ENCODE measurements at places on chromosomes 2 and 18.
A peak's percentile ranks its signal among the peaks of the same experiment; 100 is the strongest.

DNA sequence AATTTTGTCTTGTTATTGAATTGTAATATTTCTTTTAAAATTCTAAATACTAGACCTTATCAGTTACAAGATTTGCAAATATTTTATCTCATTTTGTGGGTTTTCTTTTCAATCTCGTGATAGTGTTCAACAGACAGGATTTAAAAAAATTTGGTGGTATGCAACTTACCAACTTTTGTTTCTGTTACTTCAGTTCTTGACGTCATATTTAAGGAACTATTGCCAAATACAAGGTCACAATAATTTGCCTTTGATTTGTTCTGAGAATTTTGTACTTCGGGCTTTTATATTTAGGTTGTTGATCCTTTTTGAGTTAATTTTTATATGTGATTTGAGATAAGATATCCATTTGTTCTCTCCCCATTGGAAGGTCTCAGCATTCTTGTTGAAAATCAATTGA, 876.6 kb downstream of the DCDC2C start:
- DNase-seq = no peak

DNA sequence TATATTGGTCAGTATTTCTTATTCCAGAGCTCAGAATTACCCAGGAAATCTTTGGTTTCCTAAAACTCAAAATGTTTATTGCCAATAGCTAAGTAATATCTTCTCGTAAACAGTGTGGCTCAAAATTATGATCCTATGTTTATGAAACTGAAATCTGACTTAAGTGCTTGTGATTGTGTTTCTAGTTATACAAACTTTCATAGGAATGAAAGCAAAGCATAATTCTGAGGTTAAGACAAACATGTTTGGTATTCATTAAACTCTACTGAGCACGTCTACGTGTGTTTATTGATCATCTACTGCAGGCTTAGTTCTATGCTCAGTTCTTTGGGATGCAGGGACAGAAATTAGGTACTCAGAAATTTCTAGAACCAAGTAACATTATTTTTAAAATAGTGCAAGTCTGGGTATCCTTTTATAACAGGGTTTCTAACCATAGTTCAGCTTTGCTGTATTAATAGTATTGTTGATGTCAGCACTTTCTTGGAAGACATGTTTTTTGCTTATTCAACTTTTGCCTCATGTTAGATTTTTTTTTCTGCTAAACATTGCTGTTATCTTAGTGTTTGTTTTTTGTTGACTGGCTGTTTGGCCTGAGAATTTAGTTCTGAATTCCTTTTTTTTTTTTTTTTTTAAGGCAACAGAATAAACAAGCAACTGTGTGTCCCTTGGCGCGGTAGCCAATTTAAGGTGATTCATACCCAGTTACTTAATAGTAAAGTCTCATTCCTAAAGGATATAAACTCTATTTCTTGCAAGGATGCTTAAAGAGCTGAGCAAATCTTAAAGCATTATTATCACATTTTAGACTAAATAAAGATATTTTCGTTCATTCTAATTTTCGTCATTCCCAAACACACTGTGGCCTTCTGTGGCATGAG, 31.3 kb downstream of the PTPRM start:
- DNase-seq = no peak

GRCh38 chr2:44840503-44840850, 101.0 kb upstream of the SIX3 start:
- DNase-seq = no peak

GRCh38 chr18:41034413-41034812, 920.6 kb upstream of the PIK3C3 start:
- DNase-seq = no peak

DNA sequence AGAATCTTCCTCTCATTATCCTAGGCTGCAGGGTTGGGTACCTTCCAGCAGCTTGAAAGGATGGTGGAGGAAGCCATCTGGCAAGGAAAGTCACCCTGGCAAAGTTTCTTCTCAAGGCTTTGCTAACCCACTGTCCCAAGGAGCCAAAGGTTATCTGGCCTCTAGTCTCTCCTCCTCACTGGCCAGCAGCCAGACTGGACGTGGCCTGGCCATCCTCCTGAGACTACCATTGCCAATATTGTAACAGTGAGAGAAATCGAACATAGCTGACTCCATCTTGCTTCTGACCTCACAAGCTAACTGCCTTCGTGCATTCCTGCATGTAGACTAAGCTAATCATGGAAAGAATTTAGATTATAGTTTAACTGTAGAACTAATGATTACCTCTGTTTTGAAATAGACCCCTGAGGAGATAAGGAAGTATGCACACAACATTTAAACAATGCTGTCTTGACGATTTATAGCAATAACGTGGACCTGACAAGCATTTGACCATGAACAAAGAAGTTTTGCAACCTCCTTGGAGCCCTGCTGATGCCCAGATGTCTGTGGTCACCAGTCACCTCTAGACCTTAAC, 7.8 kb upstream of the ANXA4 start:
- DNase-seq = peak; percentile 10

DNA sequence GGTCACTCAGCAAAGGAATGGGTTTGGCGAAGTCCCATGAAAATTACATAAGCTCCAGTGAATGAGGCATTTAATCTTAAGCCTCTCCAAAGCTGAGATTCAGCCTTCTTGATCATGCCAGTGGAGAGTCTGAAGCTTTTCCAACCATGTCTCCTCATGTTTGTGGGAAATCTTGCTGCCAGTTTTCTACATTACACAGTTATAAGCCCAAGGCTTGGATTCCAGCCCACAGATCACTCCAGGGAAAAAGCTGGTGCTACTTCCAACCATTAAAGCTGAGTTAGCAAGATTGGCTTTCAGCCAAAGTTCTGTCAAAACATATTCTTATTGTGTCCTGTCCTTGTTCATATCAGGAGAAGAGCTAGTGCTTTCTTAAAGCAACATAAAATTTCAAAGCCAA, 293.8 kb downstream of the LRRTM4 start:
- no peak for DNase-seq

DNA sequence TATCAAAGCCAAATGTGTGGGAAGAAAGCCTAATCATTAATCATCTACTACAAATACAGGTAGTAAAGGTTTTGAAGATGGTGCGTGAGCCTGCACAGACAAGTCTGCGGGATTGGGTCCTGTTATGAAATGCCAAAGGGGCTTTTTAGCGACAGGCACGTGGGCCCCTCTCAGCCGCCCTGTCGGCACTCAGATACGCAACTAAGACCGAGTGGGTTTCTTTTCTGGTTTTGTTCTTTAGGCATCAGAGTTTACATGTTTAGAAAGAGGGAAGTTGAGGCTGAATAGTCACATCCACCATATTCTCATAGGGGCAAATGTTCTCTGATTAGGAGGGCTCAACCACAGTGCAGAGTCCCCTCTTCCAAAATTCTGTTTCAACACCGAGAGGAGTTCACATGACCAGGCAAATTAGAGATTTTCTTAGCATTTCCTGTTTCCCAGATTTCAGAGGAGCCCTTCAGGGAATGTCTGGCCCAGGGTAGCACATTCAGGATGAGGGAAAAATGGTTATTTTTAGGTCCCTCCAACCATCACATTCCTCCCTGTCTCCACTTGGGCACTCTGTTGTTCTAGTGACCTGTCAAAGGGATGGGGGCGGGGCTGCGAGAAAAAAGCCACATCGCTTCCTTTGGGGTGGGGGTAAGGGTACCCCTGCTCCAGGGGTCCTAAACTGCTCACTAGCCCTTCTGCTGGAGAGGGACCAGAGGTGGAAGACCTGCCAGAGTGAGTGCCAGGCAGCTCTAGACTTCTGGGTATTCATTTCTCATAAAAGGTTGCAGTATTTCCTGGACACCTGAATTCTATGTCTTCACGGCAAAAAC, 159.2 kb downstream of the BCL2 start:
- no peak for DNase-seq

GRCh38 chr18:51100385-51101120, 70.5 kb downstream of the SMAD4 start:
- DNase-seq = no peak

DNA sequence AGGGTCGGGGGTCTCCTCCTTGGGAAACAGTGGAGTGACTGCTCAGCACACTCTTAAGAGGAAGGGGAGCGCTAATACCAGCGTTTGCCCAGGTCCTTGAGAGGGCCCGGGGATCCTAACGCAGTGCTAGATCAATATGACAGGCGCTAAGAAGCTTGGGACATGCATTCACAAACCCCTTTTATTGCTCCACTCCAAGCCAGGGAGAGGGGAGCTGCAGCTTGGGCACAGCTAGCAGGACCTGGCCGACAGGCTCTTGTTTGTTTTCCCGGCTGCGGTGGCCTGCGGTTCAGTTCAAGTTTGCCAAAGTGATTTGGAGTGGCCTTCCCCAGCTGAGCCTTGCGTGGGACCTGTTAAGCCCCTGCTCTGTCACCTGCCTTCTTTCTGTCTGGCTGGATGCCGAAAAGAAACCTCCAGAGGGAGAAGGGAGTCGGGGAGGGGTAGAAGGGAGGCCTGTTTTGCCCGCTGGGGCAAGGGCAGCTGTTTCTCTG, 152.1 kb downstream of the GLI2 start:
- no peak for DNase-seq

- DNase-seq = no peak
Observed at GRCh38 chr2:130726614-130727180, 2.2 kb upstream of the GPR148 start.

DNA sequence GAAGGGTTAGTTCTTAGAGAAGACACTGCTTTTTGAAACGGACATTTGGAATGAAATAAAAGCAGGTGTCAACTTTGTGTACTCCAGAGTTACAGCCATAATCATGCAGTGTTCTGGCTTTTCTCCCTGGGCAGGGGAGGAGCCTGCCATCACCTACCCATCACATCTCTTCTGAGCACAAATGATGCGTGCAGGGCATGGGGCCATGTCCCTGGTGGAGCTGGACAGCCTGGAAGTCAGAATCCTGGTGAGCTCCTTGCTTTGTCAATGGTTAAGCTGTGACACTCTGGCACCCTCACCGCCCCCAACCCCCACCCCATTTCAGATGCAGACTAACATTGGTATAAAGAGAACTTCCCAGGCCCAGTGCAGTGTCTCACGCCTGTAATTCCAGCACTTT, 53.1 kb downstream of the PDCL3 start:
- DNase-seq = no peak

DNA sequence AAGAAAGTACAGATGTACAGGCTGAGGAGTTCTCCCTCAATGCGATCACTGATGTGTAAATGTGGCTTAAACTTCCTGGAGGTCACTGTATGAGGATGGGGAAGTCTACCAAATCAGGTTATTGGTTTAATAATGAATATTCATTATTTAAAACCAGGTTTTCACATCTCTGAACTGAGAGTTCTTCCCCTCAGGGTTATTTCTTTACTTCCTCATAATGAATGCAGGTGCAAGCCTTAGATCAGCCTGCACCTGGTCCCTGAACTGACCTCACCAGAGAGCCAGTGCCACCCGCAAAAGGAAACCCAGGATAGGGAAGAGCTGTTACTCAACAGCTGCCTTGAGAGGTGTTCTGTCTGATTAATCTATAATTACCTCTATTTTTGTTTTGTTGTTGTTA, 369.0 kb downstream of the EPHA4 start:
- DNase-seq = no peak

DNA sequence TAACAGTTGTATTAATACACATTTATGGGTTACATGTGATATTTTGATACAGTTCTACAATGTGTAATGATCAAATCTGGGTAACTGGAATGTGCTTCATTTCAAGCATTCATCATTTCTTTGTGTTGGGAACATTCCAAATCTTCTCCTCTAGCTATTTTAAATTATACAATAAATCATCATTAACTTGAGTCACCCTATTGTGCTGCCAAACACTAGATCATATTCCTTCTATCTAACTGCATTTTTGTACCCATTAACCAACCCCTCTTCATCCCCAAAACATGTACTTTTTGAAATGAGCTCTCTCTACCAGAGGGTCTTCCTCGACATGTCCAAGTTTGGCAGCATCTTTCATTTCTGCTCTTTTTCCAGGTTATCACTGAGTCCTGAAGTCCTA, 81.1 kb upstream of the TTC39C start:
- no peak for DNase-seq

DNA sequence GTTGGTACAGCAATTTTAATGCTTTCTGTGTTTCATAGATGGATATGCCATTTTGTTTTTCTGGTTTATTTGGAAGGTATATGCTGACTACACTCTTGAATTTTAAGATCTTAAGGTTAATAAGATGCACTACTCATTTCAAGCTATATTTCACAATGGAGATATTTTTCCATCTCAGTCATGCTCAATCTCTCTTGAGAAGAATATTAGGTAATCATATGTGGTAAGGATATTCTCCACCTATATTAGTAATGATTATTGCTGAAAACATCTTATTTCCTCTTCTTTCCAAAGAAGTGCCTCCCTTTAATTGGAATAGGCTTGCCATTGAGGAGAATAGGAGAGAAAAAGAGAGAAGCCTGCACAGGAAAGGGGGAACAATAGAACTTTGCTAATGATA, 40.1 kb downstream of the EPB41L3 start:
- DNase-seq = no peak

DNA sequence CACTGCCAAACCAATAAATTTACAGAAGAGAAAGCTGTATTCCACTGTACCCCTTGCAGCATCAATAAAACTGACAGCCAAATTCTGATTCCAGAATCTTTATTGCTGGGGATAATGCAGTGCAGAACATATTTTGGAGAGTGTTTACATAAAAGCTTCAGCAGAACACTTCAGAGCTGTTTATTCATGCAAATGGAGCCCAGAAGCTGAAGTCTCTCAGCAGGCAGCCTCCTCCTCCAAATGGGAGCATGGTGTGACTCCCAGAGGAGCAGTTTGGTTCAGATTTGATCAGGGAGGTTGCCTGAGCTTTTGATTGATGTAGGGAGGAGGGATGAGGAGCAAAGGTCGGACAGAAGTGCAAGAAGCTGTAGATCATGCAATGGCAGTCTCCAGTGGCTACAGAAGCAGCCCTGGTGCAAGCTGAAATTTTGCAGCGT, 22.4 kb downstream of the LHCGR start:
- no peak for DNase-seq

GRCh38 chr2:14567561-14567960, 65.0 kb upstream of the LRATD1 start:
- DNase-seq = no peak

- no peak for DNase-seq
Observed at GRCh38 chr18:31206787-31207381, 44.2 kb upstream of the DSC1 start.

DNA sequence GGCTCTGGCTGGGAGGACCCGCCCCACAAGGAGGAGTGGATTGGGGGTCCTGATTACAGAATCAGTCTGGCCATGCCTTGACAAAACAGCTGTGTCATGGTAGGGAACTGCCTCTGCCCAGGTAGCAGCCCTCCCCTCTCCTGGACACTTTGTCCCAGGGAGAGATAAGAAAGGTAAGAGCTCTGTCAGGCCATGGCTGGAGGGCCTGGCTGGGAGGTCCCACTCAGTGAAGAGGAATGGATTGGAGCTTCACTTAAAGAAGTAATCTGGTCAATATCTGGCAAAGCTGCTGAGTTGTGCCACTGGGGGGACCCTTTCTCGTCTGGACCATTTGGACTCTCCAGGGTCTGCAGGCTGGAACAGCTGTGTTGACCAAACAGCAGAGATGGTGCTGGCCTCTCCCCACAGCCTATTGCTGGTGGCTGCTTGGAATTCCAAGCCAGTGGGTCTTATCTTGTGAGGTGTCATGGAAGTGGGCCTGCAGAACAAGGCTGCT, 75.4 kb downstream of the EPC2 start:
- DNase-seq = no peak
